Stimulated activated CD4-positive, alpha-beta T cell treated with anti-CD3 and anti-CD28 coated beads, Interleukin-15, amount 100 ng/mL, for 1 hour (primary cell): ENCODE measurements at places on chromosomes 5 and 9.

- no peak for DNase-seq
Observed at GRCh38 chr9:127856094-127856728, 1.8 kb upstream of the ENG start.

DNA sequence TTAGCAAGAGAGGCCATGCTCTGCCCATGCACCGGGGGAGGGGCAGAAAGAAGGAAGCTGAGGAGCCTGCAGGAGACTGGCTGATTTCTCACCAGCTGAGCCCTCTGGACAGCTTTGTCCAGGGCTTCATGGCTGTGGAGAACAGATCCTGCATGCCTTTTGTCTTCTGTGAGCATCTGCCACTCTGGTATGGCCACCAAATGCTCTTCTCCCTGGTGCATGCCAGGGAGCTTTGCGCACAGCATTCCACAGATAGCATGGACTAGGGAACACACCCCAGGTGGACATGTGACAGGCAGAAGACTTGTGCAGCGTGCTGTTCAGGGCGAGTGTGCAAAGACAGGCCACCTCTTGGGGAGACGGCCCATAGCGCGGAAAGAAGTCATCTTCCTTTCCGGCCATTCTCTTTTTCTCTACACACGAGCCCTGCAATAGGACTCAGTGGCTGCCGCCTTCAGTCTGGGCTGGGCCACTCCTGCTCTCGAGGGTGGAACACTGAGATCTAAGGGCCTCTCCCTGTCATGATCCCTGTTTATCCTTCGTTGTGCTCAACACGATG is 56.7 kb downstream of the GADD45G start:
- no peak for DNase-seq

DNA sequence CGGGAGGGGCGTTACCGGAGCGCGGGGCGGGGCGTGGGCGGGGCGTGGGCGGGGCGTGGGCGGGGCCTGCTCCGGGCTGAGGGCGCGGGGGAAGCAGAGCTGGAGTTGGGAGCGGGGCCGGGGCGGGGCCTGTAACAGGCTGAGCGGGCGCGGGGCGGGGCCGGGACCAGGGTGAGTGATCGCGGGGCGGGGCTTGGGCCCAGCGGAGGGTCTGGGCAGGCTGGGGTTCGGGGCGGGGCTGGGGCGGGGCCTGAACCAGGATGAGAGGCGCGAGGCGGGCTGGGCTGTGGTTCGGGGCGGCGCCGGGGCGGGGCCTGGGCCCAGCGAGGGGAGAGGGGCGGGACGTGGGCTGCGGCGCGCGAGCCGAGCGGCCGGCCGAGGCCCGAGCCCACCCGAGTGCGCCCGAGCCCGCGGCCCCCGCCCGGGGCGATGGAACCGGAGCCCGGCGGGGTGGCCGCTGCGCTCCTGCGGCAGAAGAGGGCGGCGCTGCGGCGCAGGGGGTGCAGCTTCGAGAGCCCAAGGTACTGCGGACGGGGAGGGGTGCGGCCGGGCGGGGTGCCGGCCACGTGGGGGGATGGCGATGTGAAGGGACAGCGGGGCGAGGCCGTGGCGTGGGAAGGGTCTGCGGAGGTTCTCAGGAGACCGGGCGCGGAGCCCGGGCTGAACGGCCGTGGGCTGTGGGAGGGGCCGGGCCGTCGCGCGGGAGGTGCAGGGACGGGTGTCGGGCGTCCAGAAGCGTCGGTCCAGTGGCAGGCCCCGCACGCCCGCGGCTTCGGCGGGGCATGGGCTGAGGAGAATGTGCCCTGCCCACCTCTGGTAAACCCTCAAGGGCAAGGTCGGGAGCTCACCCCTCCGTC is 39.5 kb upstream of the GARNL3 start:
- DNase-seq = peak; percentile 89

DNA sequence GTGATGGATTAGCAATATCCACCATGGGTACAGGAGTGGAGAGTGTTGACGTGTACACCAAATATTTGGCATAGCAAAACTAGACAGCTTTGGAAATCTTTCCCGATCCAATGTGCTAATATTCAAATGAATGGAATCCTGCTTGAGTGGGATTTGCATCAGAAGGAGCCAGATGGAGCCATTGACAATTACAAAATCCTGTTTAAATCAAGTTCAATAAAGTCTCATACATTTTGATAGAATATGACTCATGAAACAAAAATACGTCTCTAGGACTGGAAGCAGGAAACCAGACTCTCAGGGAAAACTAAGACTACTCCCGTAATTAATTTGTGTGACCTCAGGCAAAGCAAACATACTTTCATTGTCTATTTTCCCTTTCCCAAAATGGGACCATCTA is 13.0 kb downstream of the TNC start:
- DNase-seq = no peak

DNA sequence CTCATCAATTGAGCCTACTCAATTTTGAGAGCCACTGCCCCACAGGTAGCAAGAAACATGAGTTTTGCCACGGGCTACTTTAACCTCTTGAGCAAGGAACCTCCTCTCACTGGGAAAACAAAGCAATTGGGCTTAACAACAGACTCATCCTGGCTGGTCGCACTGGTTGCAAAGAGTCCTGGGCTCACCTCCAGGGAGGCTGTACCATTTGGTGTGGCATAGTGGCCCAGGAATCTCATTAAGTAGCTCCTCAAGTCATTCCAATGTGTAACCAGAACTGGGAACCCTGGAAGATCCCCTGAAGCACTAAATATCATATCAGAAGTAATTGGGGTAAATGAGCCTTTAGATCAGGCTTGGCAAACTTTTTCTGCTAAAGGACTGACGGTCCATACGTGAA is 78.5 kb downstream of the MYO10 start:
- no peak for DNase-seq

- DNase-seq = no peak
Observed at GRCh38 chr5:158115468-158115867, 256.5 kb upstream of the CLINT1 start.

DNA sequence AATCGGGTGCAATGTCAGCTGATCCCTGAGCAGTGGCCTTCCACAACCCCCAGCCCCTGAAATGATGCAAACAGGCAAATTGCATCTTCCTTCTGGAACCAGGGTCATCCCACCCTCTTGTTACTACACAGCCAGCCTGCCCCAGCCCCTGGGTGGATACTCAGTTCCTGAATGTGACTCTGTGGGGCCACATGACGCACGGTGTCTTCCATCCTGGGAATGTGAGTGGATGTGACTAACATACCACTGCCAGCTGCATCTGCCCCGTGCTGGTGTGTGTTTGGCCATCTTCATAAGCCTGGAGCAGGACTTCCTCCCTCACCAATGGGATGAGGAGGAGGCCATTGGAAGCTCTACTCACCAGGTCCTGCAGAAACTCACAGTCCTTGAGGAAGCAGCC is 257.9 kb upstream of the ADAMTS16 start:
- DNase-seq = no peak

- DNase-seq = no peak
Observed at GRCh38 chr9:93295456-93296076, 111.6 kb downstream of the WNK2 start.

DNA sequence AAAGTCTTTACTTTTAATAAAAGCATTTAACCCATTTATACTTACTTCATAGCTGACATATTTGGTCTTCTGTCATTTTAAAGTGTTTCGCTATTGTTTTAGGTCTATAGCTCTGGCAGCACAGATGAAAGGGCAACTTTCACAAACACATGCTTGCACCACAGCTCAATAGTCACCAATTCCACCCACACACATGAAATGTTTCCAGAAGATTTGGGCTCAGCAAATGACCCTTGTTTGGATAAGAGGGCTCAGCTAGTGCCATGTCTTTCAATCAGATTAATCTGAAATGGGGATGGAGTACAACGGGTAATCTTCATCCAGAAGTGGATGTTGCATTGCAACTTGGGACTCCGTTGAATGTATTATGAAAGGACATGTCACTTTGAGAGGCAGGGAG is 176.0 kb downstream of the FGF18 start:
- DNase-seq = no peak

- DNase-seq = no peak
Observed at GRCh38 chr5:61720829-61721228, 388.8 kb downstream of the ZSWIM6 start.

DNA sequence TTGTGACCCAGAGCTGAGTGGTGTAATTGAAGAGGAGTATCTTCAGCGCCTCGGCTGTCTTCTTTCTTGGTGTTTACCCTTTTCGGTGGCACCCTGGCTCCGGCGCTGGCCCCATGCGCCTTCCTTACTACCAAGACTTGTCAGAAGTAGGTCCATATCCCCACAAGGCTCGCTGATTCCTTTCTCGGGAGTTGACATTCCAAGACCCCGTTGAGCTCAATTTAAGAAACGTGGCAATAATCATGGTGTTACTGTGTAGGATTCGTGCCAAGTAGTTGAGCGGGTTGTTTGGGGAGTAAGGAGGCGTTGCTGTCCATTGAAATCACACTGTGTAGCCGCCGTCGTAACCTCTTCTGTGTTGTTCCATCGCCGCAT is 795 bp downstream of the NDUFAF2 start:
- DNase-seq = no peak

GRCh38 chr9:13557746-13558145 is 278.3 kb upstream of the MPDZ start:
- no peak for DNase-seq

- DNase-seq = no peak
Observed at GRCh38 chr9:28678097-28678496, 1104.8 kb upstream of the C9orf72 start.

DNA sequence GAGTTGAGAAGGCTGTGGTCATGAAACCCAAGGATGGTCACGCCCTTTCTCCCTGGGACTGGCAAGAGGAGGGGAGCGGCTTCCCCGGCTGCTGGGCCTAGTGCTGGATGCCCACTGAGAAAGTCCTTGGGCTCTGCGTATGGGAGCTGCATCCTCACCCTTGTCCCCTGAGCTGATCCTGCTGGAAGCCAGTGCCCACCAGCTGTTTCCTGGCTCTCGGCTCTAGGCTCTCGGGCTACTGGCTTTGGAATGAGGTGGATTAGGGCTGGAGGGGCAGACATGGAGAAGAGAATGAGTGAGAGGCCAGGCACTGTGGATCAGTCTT is 149.3 kb upstream of the PPP1R26 start:
- no peak for DNase-seq

GRCh38 chr9:126532489-126532888 is 81.2 kb upstream of the LMX1B start:
- no peak for DNase-seq

GRCh38 chr5:84215521-84215920 is 169.2 kb downstream of the EDIL3 start:
- no peak for DNase-seq

DNA sequence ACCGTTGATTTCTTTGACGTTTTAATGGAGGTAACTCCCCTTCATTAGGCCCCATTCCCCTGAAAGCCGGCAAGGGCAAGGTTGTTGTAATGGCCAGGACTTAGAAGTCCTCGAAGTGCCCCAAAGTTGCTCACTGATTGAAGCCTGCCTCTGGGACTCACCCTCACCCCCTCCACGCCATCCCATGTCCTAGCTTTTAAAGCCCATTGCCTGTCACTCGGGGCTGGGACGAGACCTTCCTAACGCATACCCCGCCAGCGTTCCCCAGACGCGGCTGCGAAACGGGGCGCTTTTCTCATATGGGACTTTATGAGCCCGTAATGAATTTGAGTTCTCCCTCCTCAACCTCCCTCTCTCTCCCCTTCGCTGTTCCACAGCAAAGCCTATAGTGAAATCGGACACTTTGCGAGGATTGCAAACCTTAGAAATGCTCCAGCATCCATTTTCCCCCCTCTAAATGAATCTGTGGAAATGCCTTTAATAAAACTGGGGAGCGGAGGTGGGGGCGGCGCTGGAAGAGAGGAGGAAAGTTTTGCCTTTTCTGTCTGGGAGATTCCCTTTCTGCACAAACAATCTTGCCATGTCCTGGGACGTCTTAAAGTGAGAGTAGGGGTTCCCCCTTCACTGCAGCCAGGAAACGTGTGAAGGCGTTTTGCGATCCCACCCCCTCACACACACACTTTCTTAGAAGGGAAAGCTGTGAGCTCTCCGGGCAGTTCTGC is 1.5 kb downstream of the PAPPA start:
- no peak for DNase-seq

GRCh38 chr5:56705217-56705616 is 110.1 kb upstream of the MAP3K1 start:
- DNase-seq = no peak

GRCh38 chr9:96067600-96067999 is 192.1 kb downstream of the ERCC6L2 start:
- DNase-seq = no peak

- peak; percentile 17 for DNase-seq
Observed at GRCh38 chr5:54646356-54647101, 129.0 kb downstream of the SNX18 start.

DNA sequence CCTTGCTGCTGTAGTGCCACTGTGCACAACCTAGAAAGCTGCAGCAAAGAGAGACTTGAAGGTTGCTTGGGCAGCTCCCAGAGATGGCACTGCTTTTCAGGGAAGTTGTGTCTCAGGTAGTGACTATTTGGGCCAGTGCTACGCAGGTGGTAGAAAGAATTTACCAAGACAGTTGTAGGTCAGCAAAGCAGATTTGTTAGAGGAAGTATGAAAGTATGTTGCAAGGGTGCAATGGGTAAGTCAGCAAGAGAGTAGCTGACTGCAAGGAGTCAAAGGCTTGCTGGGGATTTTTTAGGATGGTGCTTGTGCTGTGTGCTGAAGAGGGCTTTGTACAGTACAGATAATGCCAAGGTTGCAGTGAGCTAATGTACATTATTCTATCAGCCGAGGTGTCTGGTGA is 33.5 kb upstream of the SPARC start:
- DNase-seq = no peak

GRCh38 chr9:128405077-128405779 is 15.4 kb upstream of the CERCAM start:
- DNase-seq = no peak

DNA sequence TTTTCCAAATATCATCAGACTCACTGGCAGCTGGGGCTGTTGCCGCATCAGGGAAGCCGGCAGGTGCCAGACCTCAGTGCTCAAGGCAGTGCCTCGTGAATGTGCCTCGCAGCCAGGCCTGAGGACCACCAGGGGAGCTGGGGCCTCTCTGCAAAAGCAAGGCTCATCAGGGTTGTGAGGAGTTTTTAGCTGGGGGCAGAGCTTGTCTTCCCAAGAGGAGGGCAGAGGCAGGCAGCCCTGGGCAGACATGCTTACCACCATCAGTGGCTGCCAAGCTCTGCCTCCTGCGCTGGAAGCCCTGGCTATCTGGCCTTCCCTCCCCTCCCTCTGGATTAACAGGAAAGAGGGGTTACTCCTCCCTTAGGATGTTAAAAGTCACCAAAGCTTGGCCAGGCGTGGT is 8.8 kb upstream of the TBC1D9B start:
- DNase-seq = no peak
